ENCODE measurements at places on chromosomes 4 and X. TPM values are rescaled to one million over a fixed set of nuclear protein-coding genes. Genes with fewer than 3 reads are reported as not detected.
A peak's percentile ranks its signal among the peaks of the same experiment; 100 is the strongest.

DNA sequence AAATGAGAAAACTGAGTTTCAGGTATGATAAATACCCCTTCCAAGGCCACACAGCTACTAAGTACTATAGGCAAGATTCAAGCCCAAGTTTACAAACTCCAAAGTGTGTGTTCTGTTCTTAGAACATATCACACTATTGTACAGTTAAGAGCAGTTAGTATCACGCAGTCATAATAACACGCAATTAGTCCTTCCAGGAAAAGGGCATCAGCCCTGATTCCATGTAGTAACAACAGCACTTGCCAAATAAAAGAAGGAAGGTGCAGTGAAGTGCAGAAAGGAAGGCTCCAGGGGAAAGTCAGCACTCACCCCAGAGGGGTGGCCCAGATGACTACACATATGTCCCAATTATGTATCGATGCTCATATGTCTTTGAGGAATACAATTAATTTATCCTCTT lies 4.4 kb downstream of the TASL start:
- no peak for DNase-seq

GRCh38 chrX:133608406-133608805 lies 193.1 kb upstream of the GPC4 start:
- no peak for DNase-seq

- DNase-seq = no peak
Measured at GRCh38 chr4:138999666-139000065, 15.9 kb upstream of the NOCT start.

The CT83 gene
- not detected for total RNA-seq

GRCh38 chrX:24229976-24230375 lies 80.4 kb downstream of the ZFX start:
- DNase-seq = no peak

DNA sequence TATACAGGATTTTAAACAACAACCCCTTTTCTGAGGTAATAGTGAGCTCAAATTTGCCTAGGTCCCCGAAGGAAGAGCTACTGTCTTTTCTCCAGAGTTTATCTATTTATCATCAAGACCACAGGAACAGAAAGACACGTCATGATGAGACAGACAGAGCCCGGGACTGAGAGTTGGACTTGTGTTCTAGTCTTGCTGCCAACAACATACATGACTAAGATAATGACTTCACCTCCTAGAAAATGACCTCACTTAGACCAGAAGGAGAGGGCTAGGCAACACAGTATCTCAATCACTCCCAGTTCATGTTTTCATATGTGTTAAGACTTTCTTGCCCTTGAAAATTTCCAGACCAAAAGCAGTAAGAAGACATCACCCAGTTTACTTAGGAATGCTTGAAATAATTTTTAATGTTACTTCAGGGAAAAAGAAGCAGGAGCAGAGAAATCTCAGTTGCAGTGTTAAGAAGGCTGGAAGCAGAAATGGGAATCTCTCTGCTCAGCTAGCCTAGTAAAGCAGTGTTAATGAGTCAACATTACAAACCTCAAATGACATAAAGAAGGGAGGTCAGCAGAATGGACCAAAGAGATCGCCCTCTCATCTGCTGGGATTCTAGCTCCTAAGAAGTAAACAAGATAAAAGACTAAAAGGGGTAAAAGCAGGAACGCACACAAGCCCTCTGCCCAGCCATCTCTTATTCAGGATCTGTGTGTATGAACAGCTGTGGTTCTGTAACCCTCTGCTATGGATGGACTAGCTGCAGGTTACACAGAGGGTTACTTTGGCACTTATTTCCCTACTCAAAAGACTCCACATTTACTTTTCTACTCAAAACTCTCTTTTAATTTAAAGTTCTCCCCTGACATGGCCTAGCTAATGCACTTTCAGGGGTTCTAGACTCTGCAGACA lies 24.8 kb downstream of the PDGFC start:
- DNase-seq = peak; percentile 78

The SLC9A6 gene
- 19.2 TPM for total RNA-seq

GRCh38 chrX:105013719-105014118 lies 206.8 kb downstream of the TEX13A start:
- DNase-seq = no peak

GRCh38 chr4:142345924-142346323 lies 500.2 kb downstream of the INPP4B start:
- no peak for DNase-seq

The KLB gene
- total RNA-seq = not detected

The ITIH6 gene
- not detected for total RNA-seq

- DNase-seq = no peak
Measured at GRCh38 chr4:10456260-10456594, 999 bp downstream of the ZNF518B start.

The CSAG3 gene
- not detected for total RNA-seq

DNA sequence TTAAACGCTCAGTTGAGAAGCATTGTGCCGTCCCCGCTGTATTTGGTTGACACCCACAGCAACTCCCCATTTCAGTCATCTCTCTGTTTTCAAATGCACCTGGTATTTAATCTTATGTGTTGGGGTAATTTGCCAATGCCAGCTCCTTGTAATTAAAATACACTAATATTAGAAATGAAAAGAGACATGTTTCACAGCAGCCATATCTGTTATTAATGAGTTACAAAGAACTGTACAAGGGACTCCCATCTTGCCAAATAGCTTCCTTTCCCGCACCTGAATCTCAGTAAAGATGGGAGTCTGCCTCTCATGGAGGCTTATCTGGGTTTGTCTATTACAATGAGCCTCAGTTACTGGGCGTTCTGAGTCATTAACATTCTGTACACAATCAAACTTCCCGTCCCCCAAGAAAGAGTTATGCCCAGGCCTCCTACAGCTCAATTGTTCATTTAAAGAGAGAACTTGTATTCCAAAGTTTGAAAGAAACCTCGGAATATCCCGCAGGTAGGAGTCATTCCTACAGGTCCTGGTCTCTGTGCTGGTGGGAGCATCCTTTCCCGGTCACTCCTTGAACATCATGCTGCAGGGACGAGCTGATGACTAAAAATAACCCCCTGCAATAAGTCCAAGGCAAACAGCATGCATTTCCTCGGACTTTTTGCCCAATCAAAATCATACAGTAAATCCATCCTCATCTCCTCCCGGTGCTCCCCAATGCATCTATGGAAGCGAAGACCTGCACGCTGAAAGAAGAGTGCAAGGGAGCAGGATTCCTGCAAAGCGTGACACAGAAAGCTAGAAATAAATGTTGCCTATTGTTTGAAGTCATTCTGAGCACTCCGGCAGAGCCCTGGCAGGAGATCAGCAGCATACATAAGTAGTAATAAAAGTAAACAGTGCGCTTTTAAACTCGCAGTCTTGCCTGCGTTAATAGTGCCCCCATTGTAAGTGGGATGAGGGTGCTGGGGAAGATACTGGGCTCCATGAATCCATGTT lies 926 bp downstream of the NDP start:
- DNase-seq = no peak

- no peak for DNase-seq
Measured at GRCh38 chr4:139267301-139267700, 12.7 kb downstream of the MGARP start.

DNA sequence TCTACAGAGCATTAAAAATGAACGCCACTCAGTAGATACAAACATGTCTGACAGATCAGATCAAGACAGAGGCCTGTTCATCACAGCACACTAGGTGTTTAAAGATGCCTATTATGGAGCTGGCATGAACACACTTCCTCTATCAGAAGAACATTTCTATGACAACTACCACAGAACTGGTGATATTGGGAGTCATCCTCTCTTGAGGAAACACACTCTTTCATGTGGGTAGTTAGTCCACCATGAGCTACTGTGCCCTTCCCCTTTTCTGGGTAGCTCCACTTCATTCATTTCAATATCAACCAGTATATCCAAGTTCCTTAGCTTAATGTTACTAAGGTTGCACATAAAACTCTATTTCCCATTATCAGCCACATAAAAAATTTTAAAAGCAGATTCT lies 46.7 kb downstream of the MAOB start:
- no peak for DNase-seq

DNA sequence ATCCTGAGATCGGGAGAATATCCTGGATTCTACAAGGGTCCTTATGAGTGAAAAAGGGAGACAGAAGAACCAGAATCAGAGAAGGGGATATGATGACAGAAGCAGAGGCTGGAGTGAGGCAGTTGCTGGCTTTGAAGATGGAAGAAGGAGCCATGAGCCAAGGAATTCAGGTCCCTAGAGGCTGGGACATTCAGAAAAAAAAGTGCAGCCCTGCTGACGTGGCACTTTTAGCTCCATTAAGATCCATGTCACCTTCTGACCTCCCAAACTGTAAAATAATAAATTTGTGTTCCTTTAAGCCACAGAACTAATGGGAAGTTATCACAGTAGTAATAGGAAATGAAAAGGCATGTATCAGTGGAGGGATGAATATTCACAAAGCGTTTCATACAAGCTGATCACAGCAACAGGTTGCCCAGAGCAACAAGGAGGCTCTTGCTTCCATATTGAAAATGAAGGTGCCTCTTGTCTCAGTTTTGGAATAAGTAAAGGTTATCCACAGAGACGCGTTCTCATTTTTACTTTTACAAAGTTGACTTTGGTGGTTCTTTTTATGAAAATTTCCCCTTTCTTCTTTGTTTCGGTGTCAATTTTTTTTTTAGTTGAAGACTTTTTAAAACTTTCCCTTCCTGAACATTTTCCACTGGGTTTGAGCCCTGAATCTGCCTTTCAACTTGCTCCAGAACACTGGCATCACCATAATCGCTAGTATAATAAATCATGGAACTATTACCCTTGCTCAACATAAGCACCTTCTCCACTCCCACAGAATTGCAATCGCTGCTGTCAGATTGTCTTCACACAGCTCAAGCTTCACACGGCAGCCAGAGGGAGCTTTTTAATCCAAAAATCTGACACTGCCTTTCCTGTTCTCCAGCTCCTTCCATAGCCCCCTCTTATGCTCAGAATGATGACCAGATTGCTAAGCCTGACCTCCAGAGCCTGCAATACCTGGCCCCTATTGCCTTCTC lies 127.6 kb upstream of the RBPJ start:
- peak; percentile 54 for DNase-seq

Data from uterus (tissue), 4 donors.